ENCODE measurements at places on chromosomes 2 and 18. TPM values are rescaled to one million over a fixed set of nuclear protein-coding genes. Genes with fewer than 3 reads are reported as not detected.

RTP5 gene
- not detected for total RNA-seq

ARHGAP25 gene
- 14.3 TPM for total RNA-seq

PLCL1 gene
- total RNA-seq: 0.51 TPM

NIFK gene
- total RNA-seq: 75.9 TPM

ERMN gene
- not detected for total RNA-seq

SLC38A11 gene
- total RNA-seq: not detected

AKAIN1 gene
- total RNA-seq: not detected

ZNF396 gene
- total RNA-seq: 0.51 TPM

FAM161A gene
- total RNA-seq: 2.0 TPM

TLX2 gene
- total RNA-seq: not detected

SERPINB11 gene
- total RNA-seq: not detected

SRD5A2 gene
- not detected for total RNA-seq

UGT1A5 gene
- total RNA-seq: not detected

CTAGE1 gene
- not detected for total RNA-seq

C1QL2 gene
- not detected for total RNA-seq

GAL3ST2 gene
- not detected for total RNA-seq

PRKAG3 gene
- not detected for total RNA-seq

CHPF gene
- total RNA-seq: 3.2 TPM

RBFA gene
- total RNA-seq: 17.2 TPM

SPP2 gene
- not detected for total RNA-seq

GRCh38 chr2:10393640-10393982 lies 54.5 kb downstream of the ODC1 start:
- DNase-seq: no peak

- no peak for DNase-seq
These were observed 96.7 kb downstream of the LRP2 start for GRCh38 chr2:169265591-169265990.

GRCh38 chr18:68803356-68803755 lies 5.5 kb downstream of the CCDC102B start:
- no peak for DNase-seq

DNA sequence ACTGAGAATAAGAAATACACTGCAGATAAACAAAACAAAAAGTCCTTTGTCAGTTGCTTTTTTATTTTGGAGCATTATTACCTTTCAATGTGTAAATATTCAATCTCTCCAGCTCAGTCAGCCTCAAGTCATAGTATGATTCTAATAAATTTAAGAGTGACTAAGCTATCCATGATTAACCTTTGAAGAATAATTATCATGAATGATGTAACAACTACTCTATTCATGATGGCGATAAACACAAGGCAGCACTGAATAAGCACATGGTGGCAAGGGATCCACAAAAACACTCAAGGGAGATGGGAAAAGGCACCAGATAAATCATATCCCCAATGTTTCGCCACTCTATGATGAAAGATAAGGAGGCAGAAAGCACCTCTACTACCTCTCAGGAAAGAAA lies 67.0 kb downstream of the MAP4K3 start:
- DNase-seq: no peak

- no peak for DNase-seq
These were observed 110.6 kb downstream of the NRP2 start for GRCh38 chr2:205792908-205793307.

DNA sequence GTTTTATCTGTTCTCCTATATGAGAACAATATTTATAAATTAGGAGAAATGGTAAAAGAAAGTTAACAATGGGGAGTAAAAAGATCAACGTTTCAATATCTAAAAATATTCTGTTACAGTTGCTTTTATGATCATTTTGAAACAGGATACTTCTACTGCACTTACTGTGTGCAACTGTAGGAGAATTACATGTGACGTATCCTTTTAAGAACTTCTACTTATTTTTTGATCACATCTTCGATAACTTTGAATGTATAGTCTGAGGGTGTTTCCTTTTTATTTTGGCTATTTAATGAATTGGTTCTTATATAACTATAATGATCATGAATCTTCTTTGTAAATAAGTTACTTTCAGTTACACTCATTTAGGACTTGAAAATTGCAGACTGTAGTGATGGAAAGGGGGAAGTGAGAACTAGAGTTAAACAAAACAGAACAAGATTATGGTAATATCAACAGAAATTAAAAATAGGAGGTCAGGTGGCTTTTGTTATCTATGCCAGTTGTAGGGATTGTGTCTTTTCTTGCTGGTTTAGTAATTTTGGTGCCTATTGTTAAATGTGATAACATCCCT lies 109.9 kb downstream of the MSTN start:
- DNase-seq: no peak

- no peak for DNase-seq
These were observed at the start of gene PAX3 for GRCh38 chr2:222298311-222299150. TSS of gene PAX3 (minus strand) at chr2:222298998. CDS start at chr2:222298615, 383 bp downstream.

DNA sequence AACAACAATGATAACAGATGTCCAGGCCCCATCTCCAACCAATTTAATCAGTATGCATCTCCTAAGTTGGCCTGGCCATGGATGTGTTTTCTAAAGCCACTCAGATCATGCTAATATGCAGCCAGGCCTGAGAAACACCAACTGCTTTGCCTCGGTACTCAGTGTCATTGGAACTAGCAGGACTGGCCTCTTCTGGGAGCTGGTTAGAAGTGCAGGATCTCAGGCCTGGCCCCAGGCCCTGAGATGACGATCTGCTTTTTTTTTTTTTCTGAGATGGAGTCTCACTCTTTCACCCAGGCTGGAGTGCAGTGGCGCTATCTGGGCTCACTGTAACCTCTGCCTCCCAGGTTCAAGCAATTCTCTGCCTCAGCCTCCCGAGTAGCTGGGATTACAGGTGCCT lies 69.1 kb downstream of the IRS1 start:
- no peak for DNase-seq

DNA sequence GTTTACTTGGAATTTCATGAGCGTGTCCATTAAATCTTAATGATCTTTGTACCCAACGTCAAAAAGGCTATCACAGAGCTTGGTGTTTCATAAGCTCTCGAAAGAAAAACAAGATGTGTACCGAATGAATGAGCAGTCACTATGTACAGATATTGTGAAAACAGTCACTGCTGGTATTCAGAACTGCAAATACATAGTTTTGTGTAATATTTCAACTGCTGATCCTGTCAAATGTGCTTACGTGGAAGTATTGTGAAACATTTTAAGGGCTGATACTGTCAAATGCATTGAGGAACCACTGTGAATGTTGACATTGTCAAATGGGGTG lies 184.2 kb upstream of the KLHL29 start:
- DNase-seq: no peak

- no peak for DNase-seq
These were observed 214.6 kb downstream of the TTC32 start for GRCh38 chr2:19687017-19687659.

DNA sequence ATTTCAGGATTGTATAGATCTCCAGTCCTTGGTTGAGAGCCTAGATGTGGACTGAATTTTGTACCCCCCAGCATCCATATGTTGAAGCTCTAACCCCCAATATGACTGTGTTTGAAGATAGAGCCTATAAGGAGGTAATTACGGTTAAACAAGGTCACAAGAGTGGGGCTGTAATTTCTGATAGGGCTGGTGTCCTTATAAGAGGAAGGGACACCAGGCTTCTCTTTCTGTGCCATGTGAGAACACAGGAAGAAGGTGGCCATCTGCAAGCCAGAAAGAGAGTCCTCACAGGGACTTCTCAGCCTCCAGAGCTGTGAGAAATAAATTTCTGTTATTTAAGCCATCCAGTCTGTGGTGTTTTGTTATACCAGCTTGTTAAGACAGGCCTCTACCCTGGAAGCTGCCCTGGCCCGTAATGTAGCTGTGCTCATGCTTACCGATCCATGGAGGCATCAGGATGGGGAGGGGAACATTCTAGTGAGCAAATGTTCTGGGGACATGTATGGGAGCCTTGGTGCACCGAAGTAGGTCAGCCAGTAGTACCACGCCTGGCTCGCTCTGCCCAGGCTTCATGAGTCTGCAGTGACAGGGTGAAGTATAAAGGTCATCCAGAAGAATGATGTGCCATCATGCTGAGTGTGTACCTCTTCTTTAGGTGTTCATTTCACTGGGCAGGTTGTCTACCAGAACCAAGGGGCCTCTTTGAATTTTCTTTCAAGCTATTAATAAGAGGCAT lies 16.1 kb downstream of the RASGRP3 start:
- no peak for DNase-seq

GRCh38 chr2:112893752-112894151 lies 17.2 kb upstream of the IL37 start:
- DNase-seq: no peak

- no peak for DNase-seq
These were observed 52.9 kb upstream of the XDH start for GRCh38 chr2:31467426-31467825.

DNA sequence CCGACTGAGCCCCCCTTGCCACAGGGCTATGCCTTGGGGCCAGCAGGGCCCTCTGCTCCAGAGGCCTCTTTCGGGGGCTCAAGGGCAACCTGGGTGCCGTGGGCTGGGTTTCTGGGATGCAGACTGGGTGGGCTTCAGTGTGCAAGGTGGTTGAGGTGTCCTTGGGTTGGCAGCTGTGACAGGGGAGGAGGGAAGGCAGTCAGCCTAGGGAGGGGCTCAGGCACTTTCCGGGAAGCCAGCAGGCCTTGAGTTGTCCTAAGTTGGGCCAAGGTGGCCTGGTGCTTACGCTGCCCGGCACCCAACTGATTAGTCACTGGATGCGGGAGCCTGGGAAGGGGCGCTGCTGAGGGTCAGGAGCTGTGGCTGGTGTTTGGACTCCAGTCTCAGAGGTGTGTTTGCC lies 199.5 kb downstream of the TWIST2 start:
- no peak for DNase-seq

GRCh38 chr18:41526054-41526453 lies 429.0 kb upstream of the PIK3C3 start:
- no peak for DNase-seq

DNA sequence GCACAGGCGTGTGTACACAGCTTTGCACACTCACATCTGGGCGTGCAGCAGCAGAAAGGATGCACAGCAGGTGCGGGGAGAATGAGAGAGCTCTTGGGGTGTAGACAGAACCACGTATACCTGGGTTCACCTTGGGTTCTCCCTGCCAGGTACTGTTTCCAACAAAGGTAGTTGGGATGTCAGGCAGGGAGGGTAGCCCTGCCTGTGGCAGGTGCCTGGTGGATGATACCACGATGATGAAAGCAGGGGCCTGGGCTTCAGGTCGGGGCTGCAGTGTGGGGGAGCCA lies 6.5 kb upstream of the ARID5A start:
- DNase-seq: no peak

GRCh38 chr2:41709702-41710599 lies 337.9 kb upstream of the PKDCC start:
- no peak for DNase-seq

DNA sequence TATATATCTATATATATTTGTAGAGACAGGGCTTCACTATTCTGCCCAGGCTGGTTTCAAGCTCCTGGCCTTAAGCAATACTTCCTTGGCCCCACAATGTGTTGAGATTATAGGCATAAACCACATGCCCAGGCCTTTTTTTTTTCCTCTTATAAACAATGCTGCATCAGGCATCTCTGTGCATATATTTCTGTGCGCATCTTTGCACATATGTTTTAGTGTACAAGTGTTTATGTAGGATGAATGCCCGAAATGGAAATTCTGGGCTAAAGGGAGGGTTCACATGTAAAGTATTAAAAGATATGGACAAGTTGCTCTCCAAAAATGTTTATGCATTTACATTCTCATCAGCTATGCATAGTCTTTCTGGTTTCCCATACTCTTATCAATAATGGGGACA lies 183.2 kb upstream of the SPRED2 start:
- DNase-seq: no peak

- DNase-seq: no peak
These were observed 19.4 kb downstream of the MPPE1 start for GRCh38 chr18:11888726-11889125.

GRCh38 chr2:240574386-240575100 lies 6.3 kb downstream of the RNPEPL1 start:
- DNase-seq: no peak

DNA sequence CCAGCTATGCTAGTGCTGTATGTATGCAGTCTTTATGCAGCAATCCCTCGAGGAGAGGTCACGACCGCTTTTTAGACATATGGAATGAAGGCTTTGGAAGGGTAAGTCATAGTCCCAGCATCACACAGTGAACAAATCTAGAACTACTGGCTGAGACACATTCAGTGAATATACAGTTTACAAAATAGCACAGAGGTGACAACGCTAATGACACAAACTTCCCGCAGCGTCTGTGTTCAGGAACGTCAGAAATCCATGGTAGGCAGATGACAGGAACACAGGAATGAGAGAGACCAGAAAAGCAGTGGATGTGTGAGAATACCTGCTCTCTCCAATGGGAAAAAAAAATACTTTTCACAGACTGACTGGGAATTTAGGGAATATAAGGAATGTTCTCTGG lies 29.6 kb downstream of the CABYR start:
- no peak for DNase-seq

DNA sequence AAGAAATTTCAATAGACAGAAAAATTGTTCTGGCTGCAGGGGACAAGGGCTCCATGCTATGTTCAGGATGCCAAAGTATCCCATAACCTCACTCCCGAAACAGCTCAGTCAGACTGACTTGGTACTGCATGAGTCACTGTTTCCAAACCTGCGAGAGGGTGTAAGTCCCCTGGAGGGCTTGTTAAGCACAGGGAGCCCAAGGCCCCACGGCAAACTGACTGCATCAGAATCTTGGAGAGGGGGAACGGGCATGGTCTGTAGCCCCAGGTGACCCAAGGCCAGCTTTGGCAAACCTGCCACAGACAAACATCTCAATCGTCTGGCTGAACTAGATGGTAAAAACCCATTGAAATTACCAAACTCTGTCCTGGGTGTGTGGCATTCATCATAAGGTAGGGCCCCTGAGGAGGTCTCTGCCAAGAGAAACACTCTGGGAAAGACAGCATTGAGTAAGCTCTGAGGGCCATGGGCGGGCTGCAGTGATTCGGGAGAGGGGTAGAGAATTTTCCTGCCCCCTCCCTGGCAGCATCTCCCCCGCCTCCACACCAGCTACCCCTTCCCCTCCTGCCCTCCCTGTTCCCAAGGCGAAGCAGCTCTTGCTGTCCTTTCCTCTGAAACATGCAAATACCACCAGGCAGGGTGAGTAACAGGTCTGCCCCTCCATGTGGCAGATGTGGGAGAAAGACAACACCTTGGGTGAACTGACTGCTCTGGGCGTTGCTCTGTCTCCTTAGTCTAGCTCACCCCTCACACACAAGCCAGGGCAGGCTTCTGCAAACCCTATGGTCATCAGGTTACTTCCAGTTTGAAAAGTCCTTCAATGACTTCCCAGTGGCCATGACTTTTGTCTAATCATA lies 274.7 kb upstream of the SIX2 start:
- peak; percentile 41 for DNase-seq

GRCh38 chr2:233449081-233449901 lies 95.0 kb downstream of the DGKD start:
- DNase-seq: peak; percentile 70

DNA sequence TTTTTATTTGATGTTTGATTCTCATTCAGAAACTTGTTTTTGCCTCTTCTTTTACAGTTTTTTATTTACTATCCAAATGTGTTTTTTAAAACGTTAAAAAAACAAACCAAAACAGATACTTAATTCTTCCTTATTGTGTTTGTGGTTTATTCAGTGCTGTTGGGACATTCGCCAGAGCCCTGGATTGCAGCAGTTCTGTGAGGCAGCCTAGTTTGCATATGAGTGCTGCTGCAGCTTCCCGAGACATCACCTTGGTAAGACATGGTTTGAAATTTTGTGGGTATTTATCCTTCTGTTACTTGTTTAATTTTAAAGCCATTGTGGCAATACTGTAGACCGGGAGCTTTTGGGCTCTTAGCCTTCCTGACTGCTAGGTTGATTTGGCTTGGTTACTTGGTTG lies 91.2 kb downstream of the MTA3 start:
- DNase-seq: no peak

- no peak for DNase-seq
These were observed 330.8 kb downstream of the OSR1 start for GRCh38 chr2:19027626-19028025.

- DNase-seq: no peak
These were observed 2.1 kb downstream of the RNF149 start for GRCh38 chr2:101306410-101306809.
